Suprapubic skin (tissue), 4 donors: ENCODE measurements at places on chromosomes 13 and 19.

- H3K36me3 ChIP-seq: no peaks in the 10 kb centered on the region
- peaks cover 8% of the 10 kb centered on the region for H3K4me1 ChIP-seq
- peak; percentile 23 for DNase-seq
- no peak overlapping the region for H3K4me3 ChIP-seq
- H3K27me3 ChIP-seq: peaks cover 6% of the 10 kb centered on the region
These were observed 224.7 kb downstream of the ZNF536 start for GRCh38 chr19:30596813-30597399.

DNA sequence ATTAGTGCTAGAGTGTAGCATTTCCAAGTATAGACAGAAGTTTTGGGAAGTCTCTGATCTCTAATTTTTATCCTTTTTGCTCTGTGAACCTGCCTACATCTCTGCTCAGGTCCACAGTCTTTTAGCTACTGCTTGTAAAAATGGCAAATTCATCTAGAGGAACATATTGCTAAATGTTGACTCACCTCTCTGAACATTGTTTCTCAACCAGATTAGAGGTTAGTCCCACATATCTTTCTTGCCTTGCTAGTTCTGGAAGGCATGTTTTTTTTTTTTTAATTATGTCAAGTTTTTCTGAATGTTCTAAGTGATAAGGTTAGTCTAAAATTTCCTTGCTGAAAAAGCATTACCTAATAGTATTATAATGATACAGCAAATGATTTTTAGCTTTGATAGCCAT is 2889.6 kb upstream of the PCDH20 start:
- no peak overlapping the region for H3K4me3 ChIP-seq
- H3K27me3 ChIP-seq: no peaks in the 10 kb centered on the region
- H3K27ac ChIP-seq: no peak overlapping the region
- H3K4me1 ChIP-seq: no peaks in the 10 kb centered on the region

GRCh38 chr13:48246102-48246501 is 13.1 kb downstream of the ITM2B start:
- no peak for DNase-seq
- no peak overlapping the region for H3K27ac ChIP-seq
- H3K36me3 ChIP-seq: no peaks in the 10 kb centered on the region
- H3K27me3 ChIP-seq: no peaks in the 10 kb centered on the region

DNA sequence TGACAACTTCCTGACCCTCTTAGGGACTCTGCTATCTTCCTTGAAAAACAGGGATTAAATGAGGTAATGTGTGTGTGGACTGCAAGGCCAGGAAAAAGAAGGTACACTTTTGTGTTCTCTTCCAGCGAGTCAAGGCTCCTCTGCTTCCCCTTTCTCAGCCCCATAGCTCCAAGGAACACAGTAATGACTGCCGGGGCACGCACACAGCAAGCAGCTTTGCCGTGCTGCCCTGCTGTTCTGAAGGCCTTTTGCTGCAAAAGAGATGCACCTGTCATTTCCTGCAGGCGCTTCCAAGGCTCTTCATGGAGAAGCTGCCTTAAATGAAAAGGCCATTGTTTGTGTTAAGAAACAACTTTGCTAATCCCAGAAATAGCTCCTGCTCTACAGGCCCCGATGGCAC is 84.6 kb downstream of the CYSLTR2 start:
- H3K4me1 ChIP-seq: no peaks in the 10 kb centered on the region
- no peak overlapping the region for H3K27ac ChIP-seq

- DNase-seq: no peak
- peaks cover 36% of the 10 kb centered on the region for H3K4me1 ChIP-seq
- H3K4me3 ChIP-seq: no peak overlapping the region
- peaks cover 66% of the 10 kb centered on the region for H3K36me3 ChIP-seq
These were observed 9.7 kb downstream of the CCDC97 start for GRCh38 chr19:41319500-41320184.

GRCh38 chr19:947707-948539 is 22.1 kb downstream of the ARID3A start:
- H3K27ac ChIP-seq: no peak overlapping the region
- no peaks in the 10 kb centered on the region for H3K27me3 ChIP-seq
- peaks cover 20% of the 10 kb centered on the region for H3K4me1 ChIP-seq
- no peak overlapping the region for H3K4me3 ChIP-seq
- no peak for DNase-seq

DNA sequence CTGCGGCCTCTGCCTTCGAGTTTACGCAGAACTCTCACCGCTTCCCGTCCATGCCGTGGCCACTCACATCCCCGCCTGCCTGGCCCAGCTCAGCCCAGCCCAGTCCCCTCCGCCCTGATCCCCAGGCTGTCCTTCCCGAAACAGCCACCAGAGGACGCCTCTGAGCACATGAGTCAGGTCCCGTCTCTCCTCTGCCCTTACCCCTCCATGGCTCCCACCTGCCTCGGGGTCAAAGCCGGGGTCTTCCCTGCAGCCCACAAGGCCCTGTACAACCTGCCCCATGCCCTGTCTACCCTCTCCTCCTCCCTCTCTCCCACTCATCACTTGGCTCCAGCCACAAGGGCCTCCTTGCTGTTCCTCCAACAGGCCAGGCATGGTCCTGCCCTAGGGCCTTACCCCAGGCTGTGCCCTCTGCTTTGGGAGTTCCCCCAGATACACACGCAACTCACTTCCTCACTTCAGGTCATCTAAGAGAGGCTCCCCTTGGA is 8.1 kb upstream of the SEMA6B start:
- H3K27ac ChIP-seq: no peak overlapping the region
- no peaks in the 10 kb centered on the region for H3K4me1 ChIP-seq
- peaks cover 17% of the 10 kb centered on the region for H3K27me3 ChIP-seq
- no peaks in the 10 kb centered on the region for H3K36me3 ChIP-seq
- peak; percentile 74 for DNase-seq
